Glutamatergic neuron (in vitro differentiated cells): ENCODE measurements at places on chromosomes 6 and 20. TPM values are rescaled to one million over a fixed set of nuclear protein-coding genes. Genes with fewer than 3 reads are reported as not detected.

SLC17A3 gene
- not detected for total RNA-seq

GZF1 gene
- total RNA-seq: 28.3 TPM

SLC35D3 gene
- total RNA-seq: not detected

BTN2A1 gene
- 41.6 TPM for total RNA-seq

DNA sequence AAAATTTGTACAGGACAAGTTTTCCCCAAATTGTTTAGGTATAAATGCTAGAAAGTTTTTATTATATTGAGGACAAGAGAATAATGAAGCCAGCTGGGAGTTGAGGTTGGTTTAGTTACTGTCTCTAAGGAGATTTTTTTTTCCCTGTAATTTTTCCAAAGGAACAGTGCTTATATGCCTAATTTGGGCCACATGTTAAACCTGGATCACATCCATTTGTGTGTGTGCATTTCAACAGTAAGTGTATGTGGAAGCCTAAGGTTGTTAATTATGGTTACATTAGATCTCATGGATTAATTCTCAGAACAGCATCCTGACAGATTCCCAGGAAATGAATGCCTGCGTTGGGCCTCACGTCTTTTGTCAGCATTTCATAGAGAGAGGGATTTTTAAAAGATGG, 4.5 kb downstream of the IGF2R start:
- DNase-seq: no peak

DNA sequence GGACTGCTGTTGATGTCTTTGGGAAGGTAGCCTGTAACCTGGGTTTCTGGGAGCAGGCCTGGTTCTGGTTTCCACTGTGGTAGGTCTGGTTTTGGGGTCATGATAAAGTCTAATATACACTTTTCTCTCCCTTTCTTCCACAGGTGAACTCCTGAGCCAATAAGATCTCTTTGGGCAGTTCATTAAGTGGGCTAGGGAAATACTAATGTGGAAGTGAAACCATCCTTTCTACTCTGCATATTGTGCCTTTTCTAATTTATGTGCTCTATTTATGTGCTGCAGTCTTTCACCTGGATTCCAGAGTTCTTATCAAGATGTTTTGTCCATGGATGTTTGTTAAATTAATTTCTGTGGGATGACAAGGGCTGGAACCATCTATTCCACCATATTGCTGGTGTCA, 165.7 kb upstream of the PTPRK start:
- no peak for DNase-seq

DNA sequence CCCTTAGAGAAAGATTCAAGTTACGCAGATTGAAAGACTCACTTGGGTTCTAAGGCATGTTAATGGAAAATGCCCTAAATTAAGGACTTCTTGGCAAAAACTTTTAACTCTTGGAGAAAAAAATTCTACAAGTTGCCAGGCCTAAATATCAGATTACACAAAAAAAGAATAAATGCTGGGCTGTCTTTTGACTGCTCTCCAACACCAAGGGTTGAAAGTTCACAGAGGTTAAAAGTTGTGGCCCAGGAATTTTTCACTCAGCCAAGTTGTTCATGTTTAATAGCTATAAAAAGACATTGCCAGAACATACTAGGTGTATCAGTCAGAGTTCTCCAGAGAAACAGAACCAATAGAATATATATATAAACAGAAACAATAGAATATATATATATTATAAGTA, 268.4 kb upstream of the PRND start:
- DNase-seq: no peak

DNA sequence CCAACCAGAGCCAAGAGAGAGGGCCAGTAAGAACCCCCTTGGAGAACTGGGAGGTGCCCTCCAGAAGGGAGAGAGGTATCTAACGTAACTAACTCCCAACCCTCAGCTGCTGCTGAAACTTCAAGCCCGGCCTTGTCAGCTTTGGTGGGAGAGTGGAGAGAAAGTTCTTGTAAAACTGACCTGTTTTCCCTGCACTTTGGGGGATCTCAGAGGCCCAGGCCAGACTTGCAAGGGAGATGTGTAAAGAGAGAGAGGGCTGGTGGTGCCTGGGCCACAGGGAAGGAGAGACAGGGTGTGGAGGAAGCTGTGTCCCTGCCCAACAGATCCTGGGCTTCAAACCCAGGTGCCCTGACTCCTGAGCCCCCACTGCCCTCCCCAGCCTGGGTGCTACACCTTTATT, 17.3 kb upstream of the IP6K3 start:
- no peak for DNase-seq

- no peak for DNase-seq
Measured at GRCh38 chr20:14832630-14833029, 495.2 kb upstream of the FLRT3 start.

GRCh38 chr6:70150521-70150920, 152.4 kb downstream of the COL9A1 start:
- no peak for DNase-seq

DNA sequence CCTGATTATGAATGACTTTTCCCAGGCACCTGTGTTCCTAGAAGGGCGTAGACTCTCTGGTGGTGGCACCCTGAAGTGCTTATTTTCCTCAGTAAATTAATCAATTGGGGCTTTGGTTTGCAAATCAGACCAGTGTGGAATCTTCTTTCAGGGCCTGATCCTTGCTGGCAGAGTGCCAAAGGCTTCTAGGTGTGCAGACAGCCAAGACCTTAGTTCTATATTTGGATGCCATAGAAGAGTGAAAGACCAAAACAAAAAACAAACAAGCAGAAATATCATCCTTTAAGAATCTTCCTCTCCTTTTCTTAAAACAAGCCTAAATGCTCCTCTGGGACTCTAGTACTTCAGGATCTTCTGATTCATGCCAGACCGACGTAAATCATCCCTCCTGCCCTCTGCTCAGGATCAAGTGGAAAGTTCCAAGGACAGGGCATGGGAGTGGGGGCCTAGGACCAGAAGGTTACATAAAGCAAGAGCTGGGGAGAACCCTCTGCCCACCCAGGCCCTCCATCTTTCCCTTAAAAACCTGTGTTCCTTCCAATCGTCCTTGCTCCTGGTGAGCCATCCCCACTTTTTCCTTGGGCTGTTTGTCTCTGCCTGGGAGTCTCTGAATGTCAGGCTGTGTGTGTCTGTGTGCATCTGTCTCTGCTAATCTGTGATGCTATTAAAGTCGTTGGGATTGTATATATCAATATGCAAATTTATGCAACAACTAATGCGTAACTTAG, 70.5 kb upstream of the MYLIP start:
- peak; percentile 23 for DNase-seq

DNA sequence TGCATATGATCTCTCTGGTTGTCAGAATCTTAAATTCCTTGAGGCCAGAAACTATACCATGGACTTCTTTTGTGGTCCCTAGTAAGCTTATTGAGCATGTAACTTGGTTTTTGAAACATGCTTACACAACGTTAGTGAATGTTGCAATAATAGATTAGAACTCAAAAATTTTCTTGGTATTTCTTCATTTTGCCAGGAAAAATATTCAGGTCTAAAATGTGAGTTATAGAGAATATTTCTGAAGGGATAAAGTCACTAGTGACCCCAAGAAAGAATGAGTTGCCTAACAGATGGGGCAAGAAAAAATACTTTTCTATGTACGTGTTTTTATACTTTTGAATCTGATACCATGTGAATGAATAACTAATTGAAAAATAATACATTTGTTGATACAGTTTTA, 195.4 kb downstream of the TFAP2A start:
- DNase-seq: no peak
